ENCODE measurements at places on chromosomes 16 and 17.
A peak's percentile ranks its signal among the peaks of the same experiment; 100 is the strongest.

DNA sequence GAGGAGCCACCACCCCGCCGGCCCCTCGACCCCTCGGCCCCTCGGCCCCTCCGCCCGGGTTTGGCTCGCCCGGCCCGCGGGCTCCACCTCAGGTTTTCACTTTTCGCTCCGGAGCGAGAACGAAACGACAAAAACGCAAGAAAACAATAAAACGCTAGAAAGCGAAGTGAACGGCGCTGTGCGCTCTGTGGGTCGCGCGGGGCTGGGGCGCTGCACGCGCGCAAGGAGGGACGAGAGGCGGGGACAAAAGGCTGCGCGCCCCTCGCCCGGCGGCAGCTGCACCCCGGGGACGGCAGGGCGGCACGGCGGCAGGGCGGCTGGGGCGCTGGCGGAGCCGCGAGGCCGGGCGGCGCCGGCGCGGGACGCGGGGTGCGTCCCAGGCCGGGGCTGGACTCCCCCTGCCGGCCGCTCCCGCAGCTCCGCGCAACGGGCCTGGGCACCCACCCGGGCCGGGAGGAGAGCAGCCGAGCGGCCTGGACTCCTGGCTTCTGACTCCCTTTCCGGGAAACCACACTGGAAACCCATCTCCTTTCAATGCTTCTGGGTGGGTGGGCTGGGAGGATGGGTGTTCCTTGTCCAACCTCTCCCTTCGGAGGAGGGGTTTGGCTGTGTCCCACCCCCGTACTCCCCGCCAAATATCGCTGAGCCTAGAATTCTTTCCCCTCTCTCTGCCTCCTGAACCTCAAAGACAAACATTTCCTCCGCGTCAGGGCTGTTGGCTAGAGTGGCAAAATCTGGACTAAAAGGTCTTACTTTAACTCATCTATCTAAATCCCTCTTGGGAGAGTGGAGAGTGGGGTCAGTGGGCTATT lies 9.9 kb downstream of the TBX2 start:
- peak; percentile 34 for DNase-seq

- no peak for DNase-seq
These were observed 324.5 kb downstream of the SNX29 start for GRCh38 chr16:12300945-12301500.

- no peak for DNase-seq
These were observed 27.5 kb downstream of the WSB1 start for GRCh38 chr17:27321372-27321771.

DNA sequence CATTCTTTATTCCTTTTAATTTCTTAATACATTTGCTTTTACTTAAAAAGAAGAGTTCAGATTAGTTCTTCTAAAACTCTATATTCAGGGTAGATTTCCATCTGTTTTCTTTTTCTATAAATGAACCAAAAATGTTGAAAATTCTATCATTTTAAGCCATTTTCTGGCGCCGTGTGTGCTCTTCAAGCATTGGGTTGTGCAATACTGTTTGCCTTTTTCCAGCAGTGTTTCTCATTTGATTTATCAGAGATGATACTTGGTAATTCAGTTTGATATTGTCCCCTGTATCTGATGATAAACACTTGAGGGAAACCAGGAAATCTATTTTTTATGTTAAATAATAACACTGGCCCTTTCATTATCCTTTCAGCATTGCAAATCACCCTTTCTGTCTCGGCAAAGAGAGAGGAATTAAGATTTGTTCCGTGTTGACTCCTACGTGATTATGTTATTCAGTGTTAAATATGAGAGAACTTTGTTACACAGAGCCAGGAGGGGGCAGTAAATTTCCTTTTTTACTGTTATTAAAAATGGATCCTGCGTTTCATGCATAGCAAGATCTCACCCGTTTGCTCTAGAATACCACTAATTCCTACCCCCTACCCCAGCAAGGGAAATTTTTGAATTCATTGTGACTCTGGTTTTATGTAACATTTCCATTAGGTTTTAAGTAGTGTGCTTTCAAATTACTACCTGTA lies 606.9 kb upstream of the RBFOX1 start:
- DNase-seq, result no peak

- no peak for DNase-seq
These were observed 12.9 kb upstream of the MYH4 start for GRCh38 chr17:10482252-10482651.
